Posterior vena cava (tissue), 2 donors: ENCODE measurements at places on chromosomes 12 and 14. TPM values are rescaled to one million over a fixed set of nuclear protein-coding genes. Genes with fewer than 3 reads are reported as not detected.

Gene TAS2R43
- 0.33 TPM for total RNA-seq

Gene GUCY2C
- not detected for total RNA-seq

DNA sequence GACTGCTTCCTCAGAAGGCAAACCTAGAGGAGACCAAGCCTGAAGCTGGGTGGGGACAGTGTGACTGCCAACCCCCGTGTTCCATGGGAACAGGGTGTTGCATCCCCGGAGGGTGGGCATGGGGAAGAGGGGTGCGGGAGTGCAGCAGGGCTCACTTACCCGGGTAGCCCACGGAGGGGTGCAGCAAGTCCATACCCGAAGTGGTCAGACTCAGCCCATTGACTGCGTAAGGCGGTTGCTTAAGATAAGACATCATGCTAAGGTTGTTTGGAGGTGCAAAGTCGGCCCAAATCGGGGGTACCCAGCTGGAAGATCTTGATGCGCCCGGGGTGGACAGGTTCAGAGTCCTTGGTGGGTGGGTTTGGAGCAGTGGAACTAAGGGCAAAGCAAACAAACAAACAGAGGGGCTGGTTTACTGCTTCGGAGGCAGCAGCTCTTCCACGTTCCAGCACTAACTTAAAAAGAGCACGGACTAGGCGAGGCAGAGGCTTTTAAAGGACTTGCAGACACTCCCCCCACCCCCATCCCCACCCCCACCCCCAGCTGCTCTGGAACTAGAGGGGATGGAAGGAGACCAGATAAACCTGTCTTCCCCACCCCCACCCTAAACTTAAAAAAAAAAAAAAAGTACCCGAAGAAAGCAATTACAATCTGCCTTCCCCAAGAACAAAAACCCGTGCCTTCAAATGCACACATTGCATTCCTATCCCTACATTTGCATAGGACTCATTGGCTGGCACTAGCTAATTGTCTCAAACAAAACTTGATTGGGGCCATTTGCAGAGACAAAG, 4.9 kb downstream of the OTX2 start:
- DNase-seq, result no peak

Gene OVCH1
- total RNA-seq, result 0.46 TPM

DNA sequence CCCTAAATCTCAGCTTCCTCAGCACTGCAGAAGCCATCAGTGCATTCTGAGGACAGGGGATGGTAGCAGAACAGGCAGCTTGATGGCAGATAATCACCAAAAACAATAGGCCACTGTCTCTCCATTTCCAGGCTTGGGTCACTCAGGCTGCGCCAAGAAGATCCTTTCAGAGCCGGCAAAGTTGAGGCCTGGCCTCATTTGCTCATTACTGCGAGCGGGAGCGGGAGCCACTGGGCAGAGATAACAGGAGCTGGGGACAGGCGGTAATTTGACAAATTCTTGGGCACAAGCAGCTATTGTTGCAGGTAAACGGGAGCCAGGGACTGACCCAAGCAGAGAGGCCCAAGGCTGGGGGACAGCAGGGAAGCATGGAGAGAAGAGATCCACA, 2.1 kb downstream of the MSI1 start:
- no peak for DNase-seq
